Fibroblast of skin of right biceps (primary cell): ENCODE measurements at places on chromosomes 12 and 14.

GRCh38 chr12:115558281-115558680 is 719.2 kb downstream of the MED13L start:
- DNase-seq, result no peak

GRCh38 chr14:94540031-94540794 is 21.0 kb upstream of the SERPINA4 start:
- no peak for DNase-seq

DNA sequence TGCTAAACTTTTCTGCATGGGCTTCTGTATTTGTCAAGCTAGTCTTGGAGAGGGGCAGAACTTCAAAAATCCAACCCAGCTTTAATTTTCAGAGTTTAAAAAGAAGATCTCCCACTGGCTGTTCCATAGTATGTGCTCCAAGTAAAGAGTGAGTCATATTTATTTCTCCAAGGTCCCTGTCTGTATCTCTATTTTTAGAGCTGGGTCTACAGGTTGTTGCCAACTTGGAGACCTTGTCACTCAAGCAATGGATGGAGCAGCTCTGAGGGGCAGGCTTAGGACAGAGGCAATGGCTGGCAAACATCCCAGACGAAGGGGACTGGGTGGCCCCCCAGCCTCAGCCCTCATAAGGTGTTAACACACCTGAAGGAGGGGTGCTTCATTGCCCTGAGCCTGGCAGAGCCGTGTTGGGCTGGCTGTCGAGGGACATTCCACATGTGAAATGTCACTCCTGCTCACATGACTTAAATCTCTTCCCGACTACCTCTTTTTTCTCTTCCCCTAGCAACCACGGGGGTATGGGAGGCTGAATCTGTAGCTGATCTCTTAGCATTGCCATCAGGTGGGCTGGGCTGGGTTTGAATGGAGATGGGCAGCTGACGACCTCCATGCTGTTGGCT is 103.1 kb downstream of the SMOC1 start:
- DNase-seq, result no peak

DNA sequence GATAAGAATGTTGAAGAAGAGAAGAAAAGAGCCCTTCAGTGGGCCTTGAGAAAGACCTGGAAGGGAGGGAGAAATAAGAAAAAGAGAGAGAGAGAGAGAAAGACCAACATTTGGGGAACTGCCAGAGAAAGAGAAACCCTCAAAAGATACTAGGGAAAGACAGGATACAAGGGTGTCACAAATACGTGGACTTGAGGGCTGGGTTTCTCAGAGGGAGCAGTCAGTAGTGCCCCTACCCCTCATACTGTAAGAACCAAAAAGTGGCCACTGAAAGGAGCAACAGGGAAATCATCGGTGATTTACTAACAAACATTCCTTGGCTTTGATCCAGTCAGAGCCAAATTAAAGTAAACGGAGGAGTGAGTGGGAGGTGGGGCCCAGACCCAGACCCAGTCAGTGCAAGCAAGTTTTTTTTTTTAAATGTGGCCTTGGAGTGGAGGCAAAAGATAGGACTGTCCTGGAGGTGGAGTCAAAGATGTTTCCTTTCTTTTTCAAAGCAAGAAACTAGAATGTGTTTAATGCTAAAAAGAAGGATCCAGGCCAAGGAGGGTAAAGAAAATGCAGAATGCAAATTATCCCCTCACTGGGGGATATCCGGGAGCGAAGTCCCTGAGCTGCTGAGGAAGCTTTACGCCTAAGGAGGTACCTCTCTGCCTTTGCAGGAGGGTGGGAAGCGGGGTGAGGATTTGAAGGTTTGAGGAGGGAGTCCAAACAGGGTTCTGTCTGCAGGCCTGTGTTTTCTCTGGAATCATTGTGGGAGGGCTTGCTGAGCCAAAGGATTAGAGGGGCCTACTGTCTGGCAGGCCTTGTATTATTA is 143.5 kb upstream of the AMIGO2 start:
- DNase-seq, result no peak

DNA sequence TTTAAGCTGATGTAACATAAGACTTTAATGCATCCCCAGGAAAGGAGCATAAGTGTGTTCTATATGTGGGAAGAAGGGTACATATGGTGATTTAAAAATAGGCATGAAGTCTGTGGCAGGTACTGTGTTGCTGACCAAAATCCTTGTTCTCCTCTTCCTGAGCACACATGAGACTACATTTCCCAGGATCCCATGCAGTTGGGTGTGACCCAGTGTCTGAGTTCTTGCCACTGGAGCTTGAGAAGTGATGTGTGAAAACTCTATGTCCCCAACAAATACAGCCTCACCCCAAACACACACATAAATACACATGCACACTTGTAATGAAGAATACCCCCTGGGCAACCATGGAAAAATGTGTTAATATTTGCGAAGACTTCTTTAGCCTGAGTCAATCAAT is 8.5 kb upstream of the SMIM10L1 start:
- DNase-seq, result no peak

GRCh38 chr14:75254901-75255584 is 23.6 kb upstream of the FOS start:
- peak; percentile 30 for DNase-seq

GRCh38 chr14:54788701-54789100 is 113.9 kb downstream of the GCH1 start:
- DNase-seq, result no peak

DNA sequence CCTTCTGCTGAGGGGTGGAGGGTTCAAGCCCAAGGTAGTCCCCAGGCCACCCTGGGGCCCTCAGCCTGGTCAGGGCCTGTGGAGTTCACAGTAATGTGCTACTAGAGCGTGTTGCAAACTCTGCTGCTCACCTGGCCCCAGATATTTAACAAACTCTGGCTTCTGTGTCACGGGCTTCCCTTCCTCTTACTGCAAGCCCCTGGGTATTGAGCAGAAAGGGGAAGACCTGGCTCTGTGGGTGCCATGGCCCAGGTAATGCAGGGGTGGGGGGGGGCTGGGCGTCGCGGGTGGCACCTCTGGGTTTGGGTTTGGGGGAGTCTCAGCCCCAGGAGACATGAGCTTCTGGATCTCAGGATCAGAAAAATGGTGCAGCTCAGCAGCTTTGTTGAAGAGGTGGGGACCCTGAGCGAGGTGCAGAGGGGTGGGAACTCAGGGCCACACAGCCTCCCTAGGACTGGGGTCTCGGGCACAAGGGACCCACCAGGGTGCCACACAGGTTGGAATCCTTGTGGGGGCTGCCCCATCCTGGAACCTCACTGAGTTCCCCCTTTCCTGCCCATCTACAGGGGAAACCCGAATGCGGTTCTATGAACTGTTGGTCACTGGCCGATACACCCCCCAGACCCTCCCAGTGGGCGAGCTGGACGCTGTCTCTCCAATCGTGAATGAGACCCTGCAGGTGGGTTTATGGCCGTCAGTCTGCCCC is 4.0 kb downstream of the SETD1B start:
- no peak for DNase-seq

DNA sequence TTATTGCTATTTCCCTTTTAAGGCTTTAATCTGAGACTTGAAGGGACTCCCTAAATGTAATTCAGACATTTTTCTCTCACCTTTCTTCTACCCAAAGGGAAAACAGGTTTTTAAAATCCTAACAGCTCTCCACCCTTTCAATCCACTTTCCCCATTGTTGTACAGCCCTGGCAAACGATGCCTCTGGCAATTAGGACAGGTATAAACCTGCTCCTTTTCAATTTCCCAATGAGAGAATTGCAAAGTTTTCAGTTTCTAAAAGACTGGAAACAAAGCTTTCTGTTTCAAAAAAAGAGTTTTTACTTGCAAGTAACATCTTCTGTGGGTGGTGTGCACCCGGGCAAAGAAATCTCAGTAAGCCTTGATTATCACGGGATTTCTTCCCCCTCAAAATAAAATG is 131.2 kb downstream of the HMGA2 start:
- DNase-seq, result no peak

DNA sequence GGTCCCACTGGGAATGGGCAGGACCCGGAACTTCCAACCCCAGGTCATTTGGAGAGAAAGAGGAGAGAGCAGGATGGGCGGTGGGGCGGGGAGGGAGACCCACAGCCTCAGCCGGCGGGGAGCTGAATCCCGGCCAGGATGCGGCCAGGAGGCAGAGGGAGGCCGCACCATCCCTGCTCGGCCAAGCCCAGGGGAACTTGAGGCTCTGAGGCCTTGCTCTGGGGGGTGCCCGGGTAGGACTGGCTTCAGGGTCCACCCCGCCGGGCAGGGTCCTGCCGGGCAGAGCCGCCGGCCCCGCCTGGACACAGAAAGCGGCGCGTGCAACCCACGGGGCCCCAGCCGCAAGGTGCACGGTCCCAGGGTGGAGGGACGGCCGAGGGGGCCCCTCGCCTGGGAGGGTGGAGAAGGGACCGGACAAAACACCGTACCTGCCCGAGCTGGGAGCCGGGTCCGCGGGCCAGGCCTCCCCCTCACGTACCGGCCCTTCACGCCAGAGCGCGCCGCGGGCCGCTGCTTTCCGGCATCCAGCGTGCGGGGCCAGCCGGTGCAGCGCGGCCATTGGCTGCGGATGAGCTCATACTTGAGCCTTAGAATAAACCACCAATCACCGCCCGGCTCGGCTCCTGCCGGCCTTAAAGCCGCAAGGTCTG is at the start of gene RPS6KL1:
Gene RPS6KL1, minus strand, starts transcription at position 509 of the 650 bp plus-strand sequence. CDS start 1,719 bp downstream, outside the sequence.
- DNase-seq, result peak; percentile 69

GRCh38 chr12:93292731-93293566 is 84.8 kb upstream of the NUDT4 start:
- no peak for DNase-seq

DNA sequence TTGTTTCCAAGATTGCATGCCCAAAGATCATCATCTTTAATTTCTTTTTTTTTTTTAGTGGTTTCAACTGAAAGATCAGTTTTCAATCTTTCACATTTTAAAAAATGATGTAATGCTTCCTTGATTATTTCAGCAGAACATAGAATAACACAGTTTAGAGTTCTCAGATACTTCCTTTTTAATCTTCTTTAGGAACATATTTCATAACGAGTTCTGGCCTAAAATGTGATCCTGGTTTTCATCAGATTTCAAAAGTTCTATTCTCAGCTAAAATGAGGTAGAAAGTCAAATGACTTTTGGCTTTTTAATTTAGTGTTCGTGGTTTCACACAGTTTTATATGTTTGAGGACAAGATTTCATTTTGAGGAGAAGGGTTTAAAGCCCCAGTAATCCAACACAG is 40.0 kb upstream of the NR1H4 start:
- no peak for DNase-seq

GRCh38 chr12:8644345-8645248 is 18.0 kb downstream of the MFAP5 start:
- DNase-seq, result no peak

DNA sequence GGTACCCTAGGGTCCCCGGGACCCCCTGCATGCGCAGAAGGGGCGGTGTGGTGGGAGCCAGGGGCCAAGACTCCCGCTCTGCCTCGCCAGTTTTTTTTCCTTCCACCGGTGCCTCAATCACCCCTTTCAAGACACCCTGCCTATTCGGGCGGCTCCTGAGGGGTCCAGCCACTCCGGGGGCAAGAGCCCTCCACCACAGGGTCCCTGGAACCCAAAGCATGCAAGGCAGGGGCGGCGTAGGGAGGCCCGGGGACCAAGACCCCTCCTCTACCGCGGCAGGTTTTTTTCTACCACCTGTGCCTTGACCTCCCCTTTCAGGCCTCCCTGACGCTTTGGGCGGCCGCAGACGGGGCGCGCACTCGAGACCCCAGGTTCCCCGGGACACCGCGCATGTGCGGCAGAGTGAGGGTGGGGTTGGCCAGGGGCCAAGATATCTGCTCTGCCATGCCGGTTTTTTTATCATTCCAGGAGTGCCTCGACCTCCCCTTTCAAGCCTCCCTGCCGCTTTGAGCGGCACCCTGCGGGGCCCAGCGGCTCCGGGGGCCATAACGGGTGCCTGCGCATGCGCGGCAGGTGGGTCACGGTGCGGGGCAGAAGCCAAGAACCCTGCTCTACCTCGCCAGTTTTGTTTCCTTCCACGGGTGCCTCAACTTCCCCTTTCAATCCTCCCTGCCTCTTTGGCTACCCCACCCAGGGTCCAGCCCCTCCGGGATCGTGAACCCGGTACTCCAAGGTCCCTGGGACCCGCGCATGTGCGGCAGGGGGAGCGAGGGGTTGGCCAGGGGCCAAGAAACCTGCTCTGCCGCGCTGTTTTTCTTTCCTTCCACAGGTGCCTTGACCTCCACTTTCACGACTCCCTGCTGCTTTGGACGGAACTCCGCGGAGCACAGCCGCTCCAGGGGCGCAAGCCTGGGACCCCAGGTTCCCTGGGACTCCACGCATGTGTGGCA is 328.1 kb downstream of the ALG10 start:
- DNase-seq, result no peak

DNA sequence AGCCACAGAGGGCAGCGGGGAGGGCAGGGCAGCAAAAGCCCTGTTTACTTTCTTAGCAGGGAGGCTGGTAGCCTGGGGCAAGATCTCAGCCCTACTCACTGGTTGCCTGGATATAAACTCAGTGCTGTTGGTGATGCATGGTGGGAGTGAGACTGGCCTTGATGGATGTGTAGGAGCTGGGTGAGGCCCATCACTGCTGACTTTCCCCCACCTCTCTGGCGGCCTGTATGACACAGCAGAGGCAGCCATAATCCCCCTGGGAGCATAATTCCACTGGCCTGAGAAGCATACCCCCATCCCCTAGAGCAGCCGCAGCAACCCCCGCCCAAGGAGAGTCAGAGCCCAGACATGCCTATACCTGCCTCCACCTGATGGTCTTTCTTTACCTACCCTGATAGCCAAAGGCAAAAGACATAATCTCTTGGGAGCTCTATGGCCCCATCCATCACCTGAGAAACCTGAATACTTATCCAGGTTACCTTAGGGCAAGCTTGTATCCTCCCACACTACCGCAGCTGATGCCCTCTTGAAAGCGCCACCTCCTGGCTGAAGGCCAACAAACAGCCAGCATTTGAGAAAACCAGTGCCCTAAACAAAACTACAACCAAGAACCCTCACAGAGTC is 59.3 kb downstream of the DNAI7 start:
- DNase-seq, result peak; percentile 9

DNA sequence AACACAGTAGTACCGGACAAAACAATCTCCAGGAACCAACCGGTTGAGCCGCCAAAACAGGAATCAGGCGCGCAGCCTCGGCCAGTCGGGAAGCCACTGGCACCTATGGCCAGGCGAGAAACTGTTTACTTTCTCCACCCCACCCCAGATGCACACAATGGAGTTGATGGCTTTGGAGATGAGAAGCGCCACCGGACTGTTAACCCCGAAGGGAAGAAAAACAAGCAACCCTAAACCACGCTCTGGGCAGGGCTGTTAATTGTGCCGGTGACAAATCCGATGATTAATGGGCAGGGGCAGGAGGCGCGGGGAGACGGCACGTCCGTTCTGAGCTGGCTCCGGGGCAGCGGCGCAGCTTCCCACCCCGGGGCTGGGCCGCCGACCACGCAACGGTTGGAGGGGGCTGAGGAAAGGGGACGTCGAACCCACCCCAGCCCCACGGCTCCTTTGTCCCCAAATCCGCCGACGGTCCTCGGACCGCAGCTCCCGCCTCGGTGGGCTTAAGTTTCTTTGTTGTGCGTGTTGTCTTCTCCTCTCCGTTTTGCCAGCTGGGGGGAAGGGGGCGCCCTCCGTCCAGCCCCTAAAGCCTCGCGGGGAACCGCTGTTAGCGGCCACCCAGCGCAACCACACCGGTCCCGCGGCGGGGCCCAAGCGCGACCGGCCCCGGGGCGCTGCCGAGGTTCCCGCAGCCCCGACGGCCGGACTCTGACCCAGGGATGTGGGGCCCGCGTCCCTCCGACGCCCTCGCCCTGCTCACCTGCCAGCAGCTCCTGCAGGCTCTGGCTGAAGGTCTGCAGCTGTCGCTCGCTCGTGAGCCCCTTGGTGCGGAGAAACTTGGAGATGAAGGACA is 790 bp downstream of the BTG1 start:
- DNase-seq, result peak; percentile 76
